ENCODE measurements at places on chromosomes 13 and 19. TPM values are rescaled to one million over a fixed set of nuclear protein-coding genes. Genes with fewer than 3 reads are reported as not detected.

DNA sequence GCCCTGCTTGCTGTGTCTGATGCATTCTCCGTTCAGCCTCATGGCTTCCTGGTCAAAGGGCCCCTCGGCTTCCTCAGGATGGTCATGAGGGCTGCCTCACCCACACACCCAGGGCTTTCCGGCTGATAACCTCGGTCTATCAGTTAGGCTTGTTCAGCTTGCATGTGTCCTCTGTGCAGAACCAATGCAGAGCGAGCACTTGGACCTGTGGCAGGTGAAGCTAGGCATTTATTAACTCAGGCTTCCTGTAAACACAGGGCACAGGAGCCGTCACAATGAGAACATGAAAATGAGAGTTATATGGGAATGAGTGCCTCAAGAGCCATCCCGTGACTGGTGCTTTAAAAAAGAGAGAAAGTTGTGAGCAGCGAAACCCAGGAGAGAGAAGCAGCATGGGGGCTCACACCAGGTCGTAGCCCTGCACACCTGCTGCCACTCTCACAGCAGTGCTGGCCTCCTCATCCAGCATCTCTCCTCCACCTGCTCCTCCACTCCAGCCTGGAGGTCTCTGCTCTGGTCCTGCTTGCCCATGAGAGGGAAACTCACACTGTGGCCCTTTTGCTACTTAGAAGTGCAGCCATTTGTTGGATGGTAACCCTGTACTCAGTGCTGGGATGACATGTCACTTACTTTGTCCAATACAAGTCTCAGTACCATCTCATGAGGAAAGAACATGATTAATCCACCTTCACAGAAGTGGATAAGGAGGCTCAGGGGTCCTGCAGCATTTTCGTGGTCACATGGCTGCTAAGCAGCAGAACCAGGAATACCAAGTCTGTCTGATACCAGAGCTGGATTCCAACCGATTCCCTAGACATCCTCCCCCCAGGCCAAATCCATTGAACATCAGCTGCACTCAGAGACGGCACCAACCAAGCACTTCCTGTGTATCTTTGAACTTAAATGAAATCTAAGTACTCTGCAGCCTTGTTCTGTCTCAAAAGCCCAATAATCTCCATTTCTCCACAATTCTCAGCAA, 50.5 kb upstream of the IRS2 start:
- DNase-seq, result no peak
- no peaks in the 10 kb centered on the region for H3K27me3 ChIP-seq
- H3K36me3 ChIP-seq, result no peaks in the 10 kb centered on the region
- H3K27ac ChIP-seq, result no peak overlapping the region
- H3K4me3 ChIP-seq, result no peak overlapping the region

GRCh38 chr13:48424212-48424611, 11.3 kb upstream of the LPAR6 start:
- no peaks in the 10 kb centered on the region for H3K4me1 ChIP-seq
- no peaks in the 10 kb centered on the region for H3K27me3 ChIP-seq
- H3K4me3 ChIP-seq, result no peak overlapping the region
- no peak overlapping the region for H3K27ac ChIP-seq

FFAR2 gene
- 0.15 TPM for polyA plus RNA-seq

C19orf85 gene
- not detected for polyA plus RNA-seq

DNA sequence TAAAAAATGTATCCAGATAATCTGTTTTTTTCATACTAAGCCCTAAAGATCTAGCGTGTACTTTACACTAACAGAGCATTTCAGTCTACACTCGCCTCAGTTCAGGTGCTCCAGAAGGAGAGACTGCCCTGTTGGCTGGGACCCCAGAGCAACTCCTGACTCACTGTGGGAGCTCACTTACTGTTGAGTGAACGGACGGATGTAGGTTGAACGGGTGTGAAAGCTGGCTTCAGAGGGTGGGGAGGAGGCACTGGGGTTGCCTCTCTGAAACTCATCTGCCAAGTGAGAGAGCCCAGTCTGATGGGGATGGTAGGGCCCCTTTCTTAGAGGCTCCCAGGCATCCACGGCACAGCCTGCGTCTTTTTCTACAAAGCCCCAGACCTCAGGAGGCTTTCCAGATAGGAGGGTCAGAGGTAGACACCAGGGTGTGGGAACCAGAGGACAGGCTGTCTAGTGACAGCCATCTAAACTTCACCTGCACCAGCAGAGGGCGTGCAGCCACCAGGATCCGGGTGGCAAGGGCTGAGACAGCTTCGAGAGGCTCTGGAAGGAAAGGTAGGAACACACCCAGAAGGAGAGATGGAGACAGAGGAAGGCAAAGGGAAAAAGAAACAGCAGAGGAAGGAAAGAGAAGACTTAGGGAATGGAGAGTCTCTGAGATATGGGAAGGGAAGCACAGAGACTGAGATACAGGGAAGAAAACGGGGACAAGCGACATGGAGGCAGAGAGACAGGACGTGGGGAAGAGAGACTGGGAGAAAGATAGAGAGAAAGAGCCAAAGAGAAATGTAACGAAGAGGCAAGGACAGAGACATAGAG, 3.7 kb downstream of the KASH5 start:
- no peaks in the 10 kb centered on the region for H3K27me3 ChIP-seq
- no peak overlapping the region for H3K4me3 ChIP-seq
- no peaks in the 10 kb centered on the region for H3K4me1 ChIP-seq
- no peak overlapping the region for H3K27ac ChIP-seq
- no peaks in the 10 kb centered on the region for H3K36me3 ChIP-seq

DNA sequence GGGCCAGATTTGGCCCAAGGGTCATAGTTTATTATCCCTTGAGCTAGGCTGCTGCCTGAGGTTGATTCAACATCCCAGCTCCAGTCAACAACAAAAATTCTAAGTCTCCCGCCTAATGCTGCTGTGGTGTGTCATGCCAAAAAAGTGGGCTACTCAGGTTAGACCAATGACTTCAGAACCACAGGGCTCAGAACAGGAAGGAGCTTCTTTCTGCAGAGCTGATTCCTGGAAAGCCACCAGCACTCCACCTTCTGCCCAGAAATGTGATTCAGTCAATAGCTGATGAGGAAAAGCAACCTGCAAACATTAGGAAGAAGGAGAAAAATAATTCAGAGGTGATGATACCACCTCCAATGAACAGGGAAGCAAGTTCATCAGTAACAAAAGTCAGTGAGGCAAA, 56.1 kb upstream of the SERPINE3 start:
- no peak overlapping the region for H3K4me3 ChIP-seq
- H3K27ac ChIP-seq, result no peak overlapping the region
- no peaks in the 10 kb centered on the region for H3K27me3 ChIP-seq
- H3K36me3 ChIP-seq, result peaks cover 3% of the 10 kb centered on the region
- peaks cover 8% of the 10 kb centered on the region for H3K4me1 ChIP-seq
